ENCODE measurements at places on chromosomes 1 and 21. TPM values are rescaled to one million over a fixed set of nuclear protein-coding genes. Genes with fewer than 3 reads are reported as not detected.

- no peak for DNase-seq
These were observed 23.0 kb downstream of the RGS2 start for GRCh38 chr1:192831706-192832355.

- DNase-seq: no peak
These were observed 8.0 kb upstream of the TP53BP2 start for GRCh38 chr1:223853748-223854147.

- no peak for DNase-seq
These were observed 45.7 kb downstream of the ZC3H11B start for GRCh38 chr1:219566951-219567947.

- DNase-seq: no peak
These were observed 111.0 kb upstream of the RAB4A start for GRCh38 chr1:229159668-229160544.

GRCh38 chr21:37071561-37072273, 1.2 kb downstream of the PIGP start:
- no peak for DNase-seq

DNA sequence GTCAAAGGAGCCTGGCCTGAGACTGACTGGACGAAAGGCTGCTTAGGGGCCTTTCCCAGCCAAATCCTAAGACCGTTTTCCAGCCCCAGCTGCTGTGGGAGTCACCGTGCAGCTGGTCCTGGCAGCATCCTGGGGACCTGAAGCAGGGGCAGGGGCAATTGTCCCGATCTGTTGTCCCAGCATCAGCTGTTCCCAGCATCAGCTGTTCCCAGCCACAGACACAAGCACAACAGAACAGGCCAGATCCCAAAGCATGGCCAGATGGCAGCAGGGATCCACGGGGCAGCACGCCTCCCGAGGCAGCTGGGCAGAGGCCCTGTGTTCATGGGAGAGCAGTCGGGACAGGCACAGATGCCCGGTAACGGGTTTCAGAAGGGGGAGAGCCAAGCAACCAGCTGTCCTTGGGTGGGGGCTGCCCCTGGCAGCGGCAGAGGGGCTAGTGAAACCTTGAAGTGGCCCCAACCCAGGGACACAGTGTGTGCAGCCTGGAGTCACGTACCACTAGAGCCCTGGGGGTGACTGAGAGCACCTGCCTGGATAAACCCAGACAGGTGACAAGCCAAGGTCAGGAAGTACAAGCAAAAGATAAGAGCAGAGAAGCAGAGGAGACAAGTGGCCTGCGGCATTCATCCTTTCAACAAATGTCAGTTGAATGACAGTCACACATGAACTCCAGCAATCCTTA, 13.3 kb downstream of the CELA2B start:
- no peak for DNase-seq

Gene BEND5
- total RNA-seq: 2.8 TPM

DNA sequence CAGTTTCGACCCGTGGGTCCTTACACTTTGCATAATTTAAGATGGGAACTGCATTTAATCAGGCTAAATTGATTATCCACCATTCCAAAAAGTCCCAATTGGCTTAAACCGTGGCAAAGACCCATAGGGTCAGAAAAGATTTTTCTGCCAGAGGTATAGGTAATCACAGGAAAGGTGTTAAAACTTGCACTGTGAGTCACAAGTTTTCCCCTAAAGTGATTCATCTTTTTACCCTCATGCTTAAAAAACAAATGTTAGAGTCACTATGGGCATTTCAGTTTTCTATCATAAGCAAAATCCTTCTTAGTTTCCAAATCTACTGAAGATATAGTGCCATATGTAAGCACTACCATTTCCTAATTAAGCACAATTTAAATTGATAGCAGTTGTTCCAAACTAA, 1079.8 kb downstream of the ADGRL2 start:
- DNase-seq: no peak
